ENCODE measurements at places on chromosomes 6 and 20.
A peak's percentile ranks its signal among the peaks of the same experiment; 100 is the strongest.

DNA sequence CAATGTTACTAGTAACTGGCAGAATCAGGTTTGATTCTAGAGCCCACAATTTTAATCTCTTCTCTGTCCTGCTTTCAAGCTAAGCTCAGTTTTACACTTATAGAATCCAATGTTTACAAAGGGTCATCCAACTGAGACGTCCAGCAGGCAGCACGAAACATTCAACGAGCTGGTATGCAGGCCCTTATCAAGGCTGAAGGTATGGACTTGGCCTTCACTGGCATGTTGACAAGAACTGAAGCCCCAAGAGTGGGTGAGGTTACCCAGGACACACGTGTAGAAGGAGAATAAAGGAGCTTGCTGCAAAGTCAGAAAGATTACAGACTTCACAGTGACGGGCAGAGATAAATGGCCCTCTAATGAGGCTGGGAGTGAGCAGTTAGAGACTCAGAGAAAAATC is 187.4 kb downstream of the KIF16B start:
- no peak for DNase-seq

DNA sequence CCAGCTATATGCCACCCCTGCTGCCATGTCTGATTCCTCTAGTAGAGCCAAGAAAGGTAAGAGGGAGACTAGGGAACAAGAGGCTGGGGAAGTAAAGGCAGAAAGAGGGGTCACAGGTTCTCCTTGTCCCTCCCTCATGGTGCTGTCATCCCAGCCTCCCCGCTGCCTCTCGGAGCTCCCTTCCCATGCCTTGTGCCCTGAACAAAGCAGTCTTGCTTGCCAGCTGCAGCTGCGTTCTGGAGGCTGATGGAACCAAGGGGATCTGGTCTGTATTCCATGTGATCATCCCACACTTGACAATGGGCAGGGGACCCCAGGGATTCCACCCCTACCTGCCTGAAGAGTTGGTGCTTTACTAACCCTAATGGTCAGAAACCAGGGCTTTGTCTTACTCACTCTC is 61.4 kb downstream of the DAAM2 start:
- no peak for DNase-seq

GRCh38 chr20:50163570-50164317 is 10.2 kb upstream of the PEDS1 start:
- peak; percentile 81 for DNase-seq

DNA sequence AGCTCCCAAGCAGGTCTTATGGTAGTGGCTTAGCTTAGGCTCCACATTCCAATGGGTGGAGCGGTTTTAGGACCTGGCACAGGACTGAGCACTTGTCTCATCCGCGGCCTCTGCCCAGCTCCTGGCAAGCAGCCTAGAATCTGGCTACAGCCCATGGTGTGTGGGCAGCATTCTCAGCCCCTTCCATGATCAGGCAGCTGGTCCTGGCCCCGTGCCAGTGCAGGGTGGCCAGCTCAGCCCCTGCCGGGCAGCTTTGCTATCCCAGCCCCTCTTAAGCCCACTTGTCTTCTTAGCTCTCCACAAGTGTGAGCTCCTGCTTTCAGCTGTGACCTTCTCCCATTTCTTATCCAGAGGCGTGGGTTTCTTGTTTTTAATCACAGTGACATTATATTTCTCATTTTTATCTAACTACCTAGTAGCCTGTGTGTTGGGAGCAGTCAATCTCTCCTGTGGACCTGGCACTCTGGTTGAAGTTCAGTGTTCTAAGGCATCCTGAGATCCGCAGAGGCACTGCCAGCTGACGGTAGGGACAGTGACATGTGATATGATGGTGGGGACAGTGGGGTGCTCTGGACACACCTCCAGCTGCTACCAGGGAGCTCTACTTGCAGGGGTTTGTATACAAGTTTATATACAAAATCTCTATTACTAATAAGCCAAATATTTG is 119.9 kb upstream of the PRND start:
- no peak for DNase-seq

DNA sequence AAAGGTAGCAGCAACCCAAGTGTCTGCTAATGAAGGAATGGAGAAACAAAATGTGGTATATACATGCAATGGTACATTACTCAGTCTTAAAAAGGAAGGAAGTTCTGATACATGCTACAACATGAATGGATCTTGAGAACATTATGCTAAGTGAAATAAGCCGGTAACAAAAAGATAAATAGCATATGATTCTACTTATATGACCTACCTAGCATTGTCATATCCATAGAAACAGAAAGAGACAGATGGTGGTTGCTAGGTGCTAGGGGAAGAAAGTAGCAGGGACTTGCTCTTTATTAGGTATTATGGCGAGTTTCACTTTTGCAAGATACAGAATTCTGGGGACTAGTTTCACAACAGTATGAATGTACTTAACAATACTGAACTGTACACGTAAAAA is 46.6 kb downstream of the UBR2 start:
- DNase-seq, result no peak

DNA sequence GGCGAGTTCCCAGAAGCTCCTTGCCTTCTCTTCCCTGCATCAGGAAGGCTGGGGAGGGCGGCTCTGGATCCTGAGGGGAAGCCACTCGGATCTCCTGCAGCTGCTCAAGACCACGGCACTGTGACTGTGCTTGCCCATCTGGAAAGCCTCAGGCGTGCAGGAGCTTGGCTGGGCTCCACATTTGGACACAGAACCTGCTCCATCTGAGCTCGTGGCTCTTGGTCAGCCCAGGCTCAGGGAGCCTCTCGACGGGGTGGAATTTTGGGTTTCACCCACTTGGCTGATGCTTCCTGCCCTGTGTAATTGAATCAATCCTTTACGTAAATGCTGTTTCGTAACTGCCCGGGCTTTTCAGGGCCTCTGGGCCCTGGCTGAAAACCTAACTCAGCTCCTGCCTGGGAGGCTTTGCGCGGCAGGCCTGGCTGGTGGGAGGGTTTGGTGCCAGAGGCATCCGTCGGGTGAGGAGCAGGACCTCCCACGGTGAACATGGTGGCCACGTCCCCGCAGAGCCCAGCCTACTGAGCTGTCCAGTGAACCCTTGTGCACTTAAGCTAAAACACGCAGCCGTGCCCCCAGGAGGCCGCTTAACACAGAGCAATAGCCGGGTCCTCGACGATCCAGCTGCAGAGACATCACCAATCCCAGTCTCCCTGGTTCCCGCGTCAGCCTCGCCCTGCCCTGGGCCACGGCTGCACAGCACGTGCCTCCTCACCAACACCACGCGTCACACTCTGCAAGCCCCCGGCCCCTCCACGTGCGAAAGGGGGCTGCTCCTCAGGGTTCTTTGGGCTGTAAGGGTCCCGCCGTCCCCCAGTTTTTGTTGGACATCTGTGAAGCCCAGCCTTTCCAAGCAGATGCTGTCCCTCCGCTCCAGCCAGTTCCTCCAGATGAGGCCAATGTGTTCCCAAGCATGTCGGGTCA is 241.0 kb downstream of the DLL1 start:
- DNase-seq, result no peak

DNA sequence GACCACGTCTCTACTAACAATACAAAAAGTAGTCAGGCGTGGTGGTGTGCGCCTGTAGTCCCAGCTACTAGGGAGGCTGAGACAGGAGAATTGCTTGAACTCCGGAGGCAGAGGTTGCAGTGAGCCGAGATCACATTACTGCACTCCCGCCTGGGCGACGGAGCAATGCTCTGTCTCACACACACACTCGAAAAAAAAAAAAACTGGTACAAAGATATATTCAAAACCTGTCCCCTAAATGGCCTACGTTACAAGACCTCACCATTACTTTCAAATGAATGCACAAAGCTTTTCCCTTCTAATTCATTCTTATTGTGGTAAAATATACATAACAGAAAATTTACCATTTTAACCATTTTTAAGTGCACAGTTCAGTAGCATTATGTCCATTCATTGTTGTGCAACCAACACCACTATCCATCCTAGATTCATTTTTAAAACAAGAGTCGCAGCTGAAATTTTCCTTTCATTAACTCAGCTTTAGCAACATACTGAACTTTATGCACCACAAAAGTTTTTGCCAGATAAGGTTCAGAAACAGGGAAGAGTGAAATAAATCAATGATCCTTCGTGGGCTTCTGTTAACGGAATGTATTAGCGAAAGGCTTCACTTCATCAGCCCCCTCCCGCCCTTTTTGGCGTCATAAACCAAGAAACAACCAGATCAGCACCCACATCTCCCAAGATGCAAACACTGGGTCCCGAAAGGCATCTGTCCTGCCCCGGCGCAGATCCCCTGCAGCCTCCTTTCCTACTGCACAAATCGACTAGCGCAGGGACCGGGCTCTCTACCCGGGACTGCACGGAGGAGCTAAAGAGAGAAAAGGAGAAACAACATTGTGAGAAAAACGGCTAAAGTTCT is 825 bp upstream of the FAM135A start:
- peak; percentile 7 for DNase-seq

- no peak for DNase-seq
Measured at GRCh38 chr6:119145111-119145510, 66.6 kb upstream of the FAM184A start.

DNA sequence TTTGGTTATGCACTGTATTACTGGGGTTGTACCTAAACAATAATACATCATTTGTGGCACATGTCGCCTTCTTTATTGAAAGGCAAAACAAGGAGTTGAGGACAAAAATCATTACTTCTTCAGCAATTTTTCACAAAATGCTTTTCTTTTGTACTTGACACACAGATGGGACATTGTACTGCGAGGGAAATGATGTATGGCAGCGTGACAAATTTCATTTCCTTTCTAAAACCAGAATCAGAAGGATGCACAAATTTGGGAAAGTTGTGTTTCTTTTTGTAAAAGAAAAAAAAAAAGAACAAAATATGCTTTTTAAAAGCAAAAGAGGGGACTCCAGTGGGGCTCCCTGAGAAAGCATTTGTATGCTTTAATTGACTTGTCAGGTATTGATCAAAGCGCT is 394.0 kb upstream of the SLC35B3 start:
- DNase-seq, result no peak

GRCh38 chr6:101595276-101595675 is 201.8 kb downstream of the GRIK2 start:
- DNase-seq, result no peak

GRCh38 chr6:39892490-39893129 is 41.7 kb downstream of the MOCS1 start:
- no peak for DNase-seq

- no peak for DNase-seq
Measured at GRCh38 chr6:92847988-92848387, 571.4 kb downstream of the EPHA7 start.

DNA sequence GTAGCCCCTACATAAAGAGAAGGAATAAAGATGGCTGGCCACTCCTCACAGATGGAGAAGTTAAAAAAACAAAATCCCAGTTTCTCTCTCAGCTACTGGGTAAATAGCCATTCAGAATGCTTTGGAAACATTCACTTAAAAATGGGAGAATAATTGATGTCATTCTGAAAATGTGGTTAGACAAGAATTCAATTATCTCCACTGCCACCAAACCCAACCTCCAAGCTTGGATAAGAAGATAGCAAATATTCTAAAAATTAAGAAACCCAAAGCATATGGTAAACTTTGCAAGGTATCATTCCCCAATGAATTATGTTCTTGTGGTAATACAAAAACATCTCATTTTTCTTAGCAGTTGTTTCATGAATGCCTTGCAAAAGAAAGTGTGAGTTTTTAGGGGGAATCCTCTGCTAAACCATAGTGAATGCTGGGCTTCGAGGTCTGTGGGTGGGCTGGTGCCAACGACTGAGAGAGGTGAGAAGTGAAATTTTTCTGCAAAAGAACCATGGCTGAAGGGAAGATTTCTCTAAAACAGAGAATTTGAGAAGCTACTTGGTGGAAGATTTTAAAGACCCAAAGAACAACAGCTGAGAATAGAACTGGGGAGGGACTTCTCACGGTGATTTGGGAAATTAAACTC is 497.9 kb upstream of the JARID2 start:
- no peak for DNase-seq

GRCh38 chr20:19783966-19784401 is 25.9 kb downstream of the RIN2 start:
- DNase-seq, result no peak

DNA sequence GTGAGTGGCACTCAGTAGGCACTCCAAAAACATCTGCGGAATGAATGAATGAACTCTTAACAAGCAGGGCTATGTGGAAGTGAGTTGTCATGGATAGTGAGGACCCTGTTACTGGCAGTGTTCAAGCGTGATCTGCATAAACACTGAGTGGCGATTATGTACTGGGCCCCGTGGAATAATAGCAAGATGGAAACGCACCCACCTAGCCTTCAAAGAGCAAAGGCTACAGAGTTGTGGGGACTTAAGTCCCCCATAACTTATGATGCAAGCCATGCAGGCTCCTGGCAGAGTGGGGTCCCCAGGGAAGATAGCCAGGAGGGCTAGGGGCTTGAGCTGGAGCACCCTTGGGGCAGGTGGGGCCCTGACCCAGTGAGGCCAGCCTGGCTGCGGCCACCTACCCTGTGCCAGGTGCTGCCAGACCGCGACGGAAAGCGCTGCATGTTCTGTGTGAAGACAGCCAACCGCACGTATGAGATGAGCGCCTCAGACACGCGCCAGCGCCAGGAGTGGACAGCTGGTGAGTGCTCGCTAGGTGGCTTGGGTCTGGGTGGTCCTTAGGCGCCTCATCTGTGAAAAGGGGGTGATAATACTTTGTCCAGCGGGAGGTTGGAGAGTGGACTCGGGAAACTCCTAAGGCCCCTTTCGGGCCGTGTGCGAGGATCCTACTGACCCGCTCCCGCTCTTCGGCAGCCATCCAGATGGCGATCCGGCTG is 20.0 kb downstream of the DEF6 start:
- no peak for DNase-seq

DNA sequence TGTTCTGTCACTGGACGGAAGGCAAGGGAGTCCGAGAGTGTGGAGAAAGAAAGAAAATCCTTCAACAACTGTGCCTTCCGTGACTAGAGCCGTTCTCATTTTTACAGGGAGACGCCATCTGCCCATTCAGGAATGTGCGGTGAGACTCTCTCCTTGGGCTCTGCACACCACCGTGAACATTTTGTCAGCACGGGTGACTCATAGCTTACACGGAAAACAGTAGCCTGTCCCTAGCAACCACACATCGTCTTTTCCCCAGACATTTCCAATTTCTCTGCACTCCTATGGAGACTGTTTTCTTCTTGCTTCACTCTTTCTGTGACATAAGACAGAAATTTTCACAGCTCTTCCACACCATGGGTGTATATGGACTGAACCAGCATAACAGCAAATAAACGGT is 55.1 kb downstream of the TBXT start:
- no peak for DNase-seq

DNA sequence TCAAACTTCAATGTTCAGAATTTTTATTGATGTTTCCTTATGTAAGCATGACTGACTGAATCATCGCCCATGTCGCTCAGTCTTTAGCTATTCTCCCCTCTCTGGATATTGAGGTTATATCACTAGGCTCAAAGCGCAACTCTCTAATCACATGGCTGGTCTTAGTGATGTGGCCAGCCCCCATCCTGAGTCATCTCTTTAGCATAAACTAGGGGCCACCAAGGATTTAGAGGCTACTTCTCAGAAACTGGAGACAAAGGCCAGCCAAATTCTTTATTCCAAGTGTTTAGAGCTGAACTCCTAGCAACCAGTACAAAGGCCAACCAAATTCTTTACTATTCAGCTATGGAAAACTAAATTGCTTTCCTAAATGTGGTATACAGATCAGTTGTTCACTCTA is 61.4 kb downstream of the FAM135A start:
- no peak for DNase-seq

GRCh38 chr20:59580146-59580946 is 24.0 kb upstream of the PHACTR3 start:
- no peak for DNase-seq

Measured in SK-N-DZ (cell line).